ENCODE measurements at places on chromosomes 7 and 10.

DNA sequence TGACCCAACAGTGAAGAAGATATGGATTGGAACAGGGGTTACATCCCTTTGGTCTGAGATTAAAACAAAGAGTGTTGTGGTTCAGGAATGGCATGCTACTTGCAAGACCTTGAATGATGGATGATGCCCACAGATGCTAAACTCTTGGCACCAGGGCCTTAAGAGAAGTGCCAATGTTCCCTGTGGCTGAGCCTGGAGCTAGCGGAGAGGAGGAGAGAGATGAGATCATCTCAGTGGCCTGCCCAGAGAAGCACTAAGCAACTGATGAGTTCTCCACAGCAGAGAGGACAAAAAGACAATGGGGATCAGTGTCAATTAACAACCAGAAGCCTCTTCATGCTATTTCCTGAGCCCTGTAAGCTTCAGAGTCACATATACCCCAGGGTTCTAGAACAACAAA lies 97.8 kb downstream of the ELAPOR2 start:
- peak; percentile 23 for DNase-seq

GRCh38 chr10:113360870-113361269 lies 192.0 kb upstream of the HABP2 start:
- no peak for DNase-seq

DNA sequence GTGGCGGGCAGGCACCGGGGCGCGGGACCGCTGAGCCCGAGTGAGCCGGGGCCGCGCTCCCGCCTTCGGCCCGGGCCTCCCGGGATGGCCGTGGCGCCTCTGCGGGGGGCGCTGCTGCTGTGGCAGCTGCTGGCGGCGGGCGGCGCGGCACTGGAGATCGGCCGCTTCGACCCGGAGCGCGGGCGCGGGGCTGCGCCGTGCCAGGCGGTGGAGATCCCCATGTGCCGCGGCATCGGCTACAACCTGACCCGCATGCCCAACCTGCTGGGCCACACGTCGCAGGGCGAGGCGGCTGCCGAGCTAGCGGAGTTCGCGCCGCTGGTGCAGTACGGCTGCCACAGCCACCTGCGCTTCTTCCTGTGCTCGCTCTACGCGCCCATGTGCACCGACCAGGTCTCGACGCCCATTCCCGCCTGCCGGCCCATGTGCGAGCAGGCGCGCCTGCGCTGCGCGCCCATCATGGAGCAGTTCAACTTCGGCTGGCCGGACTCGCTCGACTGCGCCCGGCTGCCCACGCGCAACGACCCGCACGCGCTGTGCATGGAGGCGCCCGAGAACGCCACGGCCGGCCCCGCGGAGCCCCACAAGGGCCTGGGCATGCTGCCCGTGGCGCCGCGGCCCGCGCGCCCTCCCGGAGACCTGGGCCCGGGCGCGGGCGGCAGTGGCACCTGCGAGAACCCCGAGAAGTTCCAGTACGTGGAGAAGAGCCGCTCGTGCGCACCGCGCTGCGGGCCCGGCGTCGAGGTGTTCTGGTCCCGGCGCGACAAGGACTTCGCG lies 534 bp downstream of the FZD9 start:
- no peak for DNase-seq

DNA sequence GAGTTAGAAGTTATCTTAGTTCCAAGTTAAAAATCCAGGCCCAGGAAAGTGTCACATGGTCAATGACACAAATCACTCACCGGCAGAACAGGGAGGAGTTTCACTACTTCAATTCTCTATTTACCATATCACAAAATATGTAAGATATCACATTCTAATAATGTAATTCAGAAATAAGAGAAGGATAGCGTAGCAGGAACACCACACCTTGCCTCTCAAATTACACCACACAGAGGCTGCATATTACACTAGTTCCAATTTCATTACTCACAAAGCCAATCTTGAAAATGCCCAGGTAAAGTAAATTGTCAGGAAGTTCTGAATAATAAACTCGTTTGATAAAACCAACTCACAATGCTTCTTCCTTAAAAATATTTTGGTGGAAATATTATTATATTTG lies 169.2 kb downstream of the CTTNBP2 start:
- no peak for DNase-seq

DNA sequence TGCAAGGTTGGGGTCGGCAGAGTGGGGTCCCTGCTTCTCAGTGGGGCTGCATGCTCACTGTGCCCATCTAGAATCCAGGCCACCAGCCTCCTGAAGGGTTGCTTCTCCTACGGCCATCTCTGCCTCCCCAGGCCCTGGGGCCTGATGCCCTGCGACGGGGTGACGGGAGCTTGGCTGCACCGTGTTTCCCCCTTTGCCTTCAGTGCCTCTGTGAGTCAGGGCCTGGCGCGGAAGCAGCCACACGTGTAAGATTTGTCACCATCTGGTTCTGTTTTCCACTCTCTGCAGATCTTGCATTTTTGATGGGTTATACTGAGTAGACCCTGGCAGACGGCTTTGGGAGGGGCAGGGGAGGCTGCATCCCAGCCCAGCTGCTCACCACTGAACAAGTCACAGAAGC lies 7.2 kb downstream of the ADAMTS14 start:
- DNase-seq = no peak

DNA sequence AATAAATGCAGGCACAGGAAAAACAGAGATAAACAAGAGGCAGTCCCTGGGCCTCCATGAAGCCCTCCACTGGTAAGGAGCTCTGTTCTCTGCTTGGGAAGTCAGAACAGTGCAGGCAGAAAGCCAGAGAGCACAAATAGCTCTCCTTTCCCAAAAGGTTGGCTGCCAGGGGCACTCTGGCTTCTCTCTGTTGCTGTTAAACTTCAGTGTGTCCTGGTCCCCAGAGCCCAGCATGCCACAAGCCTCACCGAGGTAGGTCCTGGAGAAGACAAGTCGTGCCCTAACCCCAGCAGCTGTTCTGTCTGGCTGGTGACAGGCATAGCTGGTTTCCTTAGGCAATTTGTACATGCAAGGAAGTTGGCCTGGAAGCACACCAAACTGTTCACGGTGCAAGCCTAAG lies 17.3 kb downstream of the SLC16A12 start:
- DNase-seq = no peak

DNA sequence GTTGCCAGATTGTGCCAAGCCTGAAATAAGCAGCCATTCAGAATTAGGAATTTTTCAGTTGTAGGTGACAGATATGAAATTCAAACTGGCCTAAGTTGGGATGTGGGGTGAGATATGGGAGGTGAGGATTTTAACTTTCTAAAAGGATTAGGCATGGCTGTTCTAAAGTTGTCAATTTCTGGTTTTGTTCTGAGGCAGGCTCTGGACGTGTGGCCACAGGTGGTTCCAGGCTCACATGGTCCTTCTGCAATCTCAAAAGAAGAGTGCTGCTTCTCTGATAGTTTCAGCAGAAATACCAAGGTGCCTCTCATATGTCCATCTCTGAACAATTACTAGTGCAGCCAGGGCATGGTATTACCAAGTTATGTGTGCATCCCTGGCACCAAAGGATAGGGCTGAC lies 21.4 kb downstream of the EFCAB10 start:
- DNase-seq = no peak

DNA sequence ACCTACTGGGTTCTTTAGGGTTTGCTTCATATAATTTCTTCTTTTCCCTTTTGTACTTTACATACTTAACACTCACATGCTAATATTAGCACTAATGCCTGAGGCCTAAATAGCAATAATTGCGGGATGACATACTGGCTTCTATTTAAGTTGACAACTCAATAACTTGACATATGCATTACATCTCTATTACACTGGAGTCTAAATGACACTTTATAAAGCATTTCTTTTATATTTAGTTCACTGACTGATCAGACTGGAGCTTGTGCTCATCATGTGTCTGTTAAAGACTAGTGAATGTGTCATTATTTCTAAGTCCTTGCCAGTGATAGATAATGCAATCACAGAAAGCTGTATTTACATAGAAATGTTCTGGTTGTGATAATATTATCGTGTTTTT lies 472.1 kb upstream of the SEMA3A start:
- no peak for DNase-seq

- no peak for DNase-seq
Measured at GRCh38 chr7:150824379-150825177, 24.0 kb downstream of the TMEM176A start.

- peak; percentile 34 for DNase-seq
Measured at GRCh38 chr10:100009283-100009792, 409 bp downstream of the DNMBP start.

DNA sequence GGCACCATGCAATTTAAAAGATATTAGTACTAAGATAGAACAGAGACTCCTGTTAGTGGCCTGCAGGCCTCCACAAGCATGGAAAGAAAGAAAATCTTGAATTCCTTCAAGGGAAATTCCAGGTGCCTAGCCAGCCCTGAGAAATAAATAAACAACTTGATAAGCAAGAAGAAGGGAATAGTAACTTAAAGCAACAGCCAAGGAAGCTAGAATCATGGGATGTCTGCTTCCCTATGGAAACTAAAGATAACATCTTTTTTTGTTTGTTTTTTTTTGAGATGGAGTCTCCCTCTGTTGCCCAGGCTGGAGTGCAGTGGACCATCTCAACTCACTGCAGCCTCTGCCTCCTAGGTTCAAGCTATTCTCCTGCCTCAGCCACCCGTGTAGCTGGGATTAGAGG lies 128.6 kb downstream of the SKIDA1 start:
- no peak for DNase-seq

DNA sequence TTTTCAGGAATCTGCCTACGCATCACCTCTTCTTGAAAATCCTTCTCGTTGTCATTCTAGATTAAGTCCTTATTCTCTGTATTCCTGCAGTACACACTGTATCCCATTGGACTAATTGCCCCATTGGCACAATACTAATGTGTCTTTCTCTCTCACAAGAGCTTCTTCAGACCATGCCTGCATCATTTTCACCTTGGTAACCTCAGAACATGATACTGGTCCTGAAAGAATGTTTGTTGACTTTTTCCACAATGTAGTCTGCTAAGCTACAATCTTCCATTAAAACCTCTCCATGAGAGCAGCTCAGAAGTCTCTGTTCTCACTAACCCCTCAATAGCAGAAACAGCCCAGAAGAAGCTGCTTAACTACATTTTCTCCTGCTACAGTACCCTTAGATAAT lies 270.7 kb downstream of the PCDH15 start:
- DNase-seq = no peak

DNA sequence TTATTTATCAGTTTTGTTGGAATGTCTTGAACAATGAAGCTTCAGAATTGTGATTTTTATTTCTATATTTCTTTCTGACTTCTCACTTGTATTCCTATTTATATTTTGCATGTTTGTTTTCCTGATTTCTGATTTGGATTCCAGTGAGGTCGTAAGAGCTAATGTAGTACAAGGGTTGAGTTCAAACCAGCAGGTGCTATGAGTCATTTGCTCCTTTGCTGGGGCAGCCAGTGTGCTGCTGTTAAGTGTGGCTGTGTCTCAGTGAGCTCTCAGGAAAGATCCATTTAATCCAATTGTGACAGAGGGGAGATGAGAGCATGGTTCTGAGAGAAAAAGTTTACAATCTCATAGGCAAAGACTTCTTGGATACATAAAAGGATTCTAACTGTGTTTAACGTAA lies 48.6 kb downstream of the MCU start:
- peak; percentile 25 for DNase-seq

GRCh38 chr10:91680487-91680886 lies 47.6 kb upstream of the PPP1R3C start:
- no peak for DNase-seq

- peak; percentile 16 for DNase-seq
Measured at GRCh38 chr7:134016223-134016941, 110.8 kb upstream of the LRGUK start.

DNA sequence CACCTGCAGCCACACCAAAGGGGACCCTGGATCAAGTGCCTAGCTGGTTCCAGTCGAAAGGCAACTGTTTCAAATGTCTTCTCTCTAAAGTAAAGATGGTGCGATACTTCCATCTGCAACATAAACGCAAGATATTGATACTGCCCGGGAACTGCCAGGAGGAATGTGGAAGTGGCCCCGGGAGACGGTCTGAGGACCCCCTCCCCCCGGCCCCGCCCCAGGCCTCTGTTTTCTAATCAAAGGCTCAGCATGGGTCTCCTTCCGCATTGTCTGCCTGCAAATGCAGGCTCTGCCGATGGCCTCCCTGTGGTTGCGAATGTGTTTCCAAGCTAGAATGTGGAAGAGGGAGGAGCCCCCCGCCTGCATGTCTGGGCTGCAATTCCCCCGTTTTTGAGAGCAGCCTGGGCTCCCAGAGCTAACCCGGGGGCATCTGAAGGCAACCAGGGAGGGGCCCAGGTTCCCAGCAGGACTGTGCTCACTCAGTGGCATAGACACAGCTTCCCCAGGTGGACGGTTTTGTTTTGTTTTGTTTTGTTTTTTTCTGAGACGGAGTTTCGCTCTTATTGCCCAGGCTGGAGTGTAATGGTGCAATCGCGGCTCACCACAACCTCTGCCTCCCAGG lies 223.9 kb upstream of the PPP2R2D start:
- DNase-seq = no peak

GRCh38 chr10:13706604-13707003 lies 119.8 kb downstream of the PRPF18 start:
- DNase-seq = no peak

GRCh38 chr7:26510231-26510957 lies 218.7 kb downstream of the SNX10 start:
- DNase-seq = no peak

DNA sequence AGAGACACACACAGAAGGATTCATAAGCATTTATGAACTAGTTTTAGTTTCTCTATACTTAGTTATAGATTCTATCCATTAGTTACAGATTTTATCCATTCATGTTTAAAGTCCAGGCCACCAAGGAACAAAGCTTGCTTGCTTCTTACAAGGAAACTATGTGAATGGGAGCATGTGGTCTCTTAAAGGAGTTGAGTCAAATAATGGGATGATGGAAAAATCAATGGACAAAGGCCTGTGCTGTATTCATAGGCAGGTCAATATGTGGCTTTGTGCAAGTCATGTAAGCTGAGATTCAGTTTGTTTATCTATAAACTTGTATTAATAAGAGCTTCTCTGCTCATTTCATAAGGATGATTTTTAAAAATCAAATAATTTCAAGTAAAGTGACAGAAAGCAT lies 172.8 kb upstream of the CDK1 start:
- DNase-seq = no peak

- DNase-seq = no peak
Measured at GRCh38 chr10:108052981-108053380, 888.5 kb upstream of the SORCS1 start.

DNA sequence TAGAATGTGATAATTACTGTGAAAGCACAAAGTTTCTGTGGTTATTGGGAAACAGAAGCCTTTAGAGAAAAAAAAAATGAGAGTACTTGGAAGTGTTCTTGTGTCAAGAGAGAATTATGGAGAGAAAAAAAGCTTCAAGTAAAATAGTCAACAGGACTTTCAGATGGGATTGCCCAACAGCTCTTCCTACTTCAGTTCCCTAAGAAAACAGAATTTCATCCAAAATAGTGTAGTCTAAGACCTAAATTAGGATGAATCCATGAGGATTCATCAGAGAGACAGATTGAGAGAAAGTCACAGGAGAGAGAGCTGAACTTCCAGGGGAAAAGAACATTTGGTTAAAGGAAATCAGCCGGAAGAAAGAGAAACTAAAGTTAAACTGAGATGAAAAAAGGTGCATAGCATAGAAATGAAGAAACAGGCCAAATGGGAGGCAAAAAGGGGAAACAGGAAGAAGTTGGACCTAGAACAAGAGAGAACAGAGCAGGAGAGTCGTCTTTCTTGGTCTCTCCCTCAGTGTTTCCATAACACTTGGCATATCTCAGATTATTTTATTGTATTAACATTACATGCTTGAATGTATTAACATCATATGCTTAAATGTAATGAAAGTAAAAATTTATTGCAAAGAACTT lies 2.5 kb downstream of the SCIN start:
- no peak for DNase-seq
